ENCODE measurements at places on chromosomes 5 and 9. TPM values are rescaled to one million over a fixed set of nuclear protein-coding genes. Genes with fewer than 3 reads are reported as not detected.

DNA sequence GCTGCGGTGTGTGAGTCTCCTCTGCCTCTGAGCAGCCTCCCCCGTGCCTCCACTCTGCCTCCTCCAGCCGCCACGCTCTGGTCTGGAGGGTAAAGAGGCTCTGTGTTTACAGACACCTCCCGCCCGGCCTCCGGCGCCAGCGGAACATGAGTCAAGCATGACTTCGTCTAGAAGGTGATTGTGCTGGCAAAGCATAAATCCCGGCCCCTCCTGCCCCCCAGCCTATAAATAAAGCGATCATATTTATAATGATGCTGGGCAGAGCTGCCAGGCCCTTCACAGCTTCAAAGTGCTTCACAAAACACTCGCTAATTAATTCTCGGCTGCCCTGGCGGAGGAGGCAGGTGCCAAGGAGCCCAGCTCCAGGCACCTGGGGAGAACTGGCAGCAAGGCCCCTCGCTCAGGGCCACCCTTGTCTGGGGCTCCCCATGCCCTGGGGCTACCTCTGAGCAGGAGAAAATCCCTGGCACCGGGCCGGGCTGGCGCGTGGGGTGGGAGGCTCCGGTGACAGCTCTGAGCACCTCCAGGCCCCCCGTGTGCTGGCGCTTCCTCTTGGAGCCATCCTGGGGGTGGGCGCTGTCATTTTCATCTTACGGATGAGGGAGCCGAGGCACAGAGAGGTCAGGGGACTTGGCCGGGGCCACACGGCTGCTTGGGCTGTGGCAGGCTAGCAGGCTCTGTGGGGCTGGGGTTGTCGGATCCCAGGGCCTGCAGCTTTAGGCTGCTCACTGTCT, 87.8 kb downstream of the RXRA start:
- no peak overlapping the region for H3K4me3 ChIP-seq
- peaks cover 22% of the 10 kb centered on the region for H3K4me1 ChIP-seq
- peaks cover 2% of the 10 kb centered on the region for H3K36me3 ChIP-seq
- H3K27me3 ChIP-seq = no peaks in the 10 kb centered on the region
- peak overlapping the region; percentile 81 for H3K27ac ChIP-seq

DNA sequence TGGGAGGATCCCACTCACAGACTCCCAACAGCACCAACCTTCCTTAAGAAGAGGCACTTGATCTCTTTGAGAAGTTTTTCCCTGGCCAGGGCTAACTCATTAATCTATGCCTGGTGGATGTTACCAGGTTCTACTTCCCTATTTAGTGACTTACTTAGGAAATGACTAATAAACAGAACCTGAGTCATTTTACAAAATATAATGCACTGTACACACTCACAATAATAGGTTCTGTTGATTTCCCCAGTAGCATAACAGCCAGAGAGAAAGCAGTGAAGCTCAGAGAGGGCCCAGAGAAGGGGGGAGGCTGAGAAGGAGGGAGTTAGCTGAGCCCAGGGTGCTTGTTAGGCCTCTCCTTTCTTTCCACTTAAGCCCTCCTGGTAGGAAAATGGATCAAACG, 27.1 kb downstream of the FRMD3 start:
- no peak for DNase-seq
- H3K36me3 ChIP-seq = no peaks in the 10 kb centered on the region
- H3K4me1 ChIP-seq = peaks cover 7% of the 10 kb centered on the region
- no peaks in the 10 kb centered on the region for H3K27me3 ChIP-seq

DNA sequence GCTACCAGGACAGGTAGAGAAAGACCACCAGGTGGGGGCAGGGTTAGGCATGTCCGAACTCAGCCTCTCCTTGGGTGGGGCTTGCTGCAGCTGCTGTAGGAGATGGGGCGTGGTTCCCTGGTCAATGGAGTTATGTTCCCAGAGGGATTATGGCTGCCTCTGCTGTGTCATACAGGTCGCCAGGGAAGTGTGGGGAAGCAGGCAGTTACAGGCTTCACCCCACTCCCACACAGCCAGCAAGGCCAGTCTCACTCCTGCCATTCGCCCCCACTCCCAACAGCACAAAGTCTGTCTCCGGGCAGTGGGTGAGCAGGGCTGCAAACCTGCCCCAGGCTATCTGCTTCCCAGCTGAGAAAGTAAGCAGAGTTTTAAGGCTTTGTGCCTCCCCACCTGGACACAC, 20.0 kb upstream of the CEP72 start:
- DNase-seq = no peak
- H3K27me3 ChIP-seq = peaks cover 9% of the 10 kb centered on the region
- H3K27ac ChIP-seq = no peak overlapping the region
- H3K4me1 ChIP-seq = peaks cover 14% of the 10 kb centered on the region

- peak; percentile 75 for DNase-seq
- H3K4me3 ChIP-seq = peak overlapping the region; percentile 45
- H3K27ac ChIP-seq = no peak overlapping the region
- no peaks in the 10 kb centered on the region for H3K36me3 ChIP-seq
Measured at GRCh38 chr5:137629646-137630045, 106.2 kb downstream of the KLHL3 start.

- DNase-seq = peak; percentile 44
- H3K36me3 ChIP-seq = no peaks in the 10 kb centered on the region
- H3K27ac ChIP-seq = peak overlapping the region; percentile 21
- no peaks in the 10 kb centered on the region for H3K27me3 ChIP-seq
Measured at GRCh38 chr5:65020492-65020891, 251.8 kb downstream of the CWC27 start.

GRCh38 chr9:22425551-22425950, 21.1 kb upstream of the DMRTA1 start:
- H3K27me3 ChIP-seq = no peaks in the 10 kb centered on the region
- H3K4me1 ChIP-seq = no peaks in the 10 kb centered on the region
- H3K36me3 ChIP-seq = no peaks in the 10 kb centered on the region
- no peak for DNase-seq

- H3K36me3 ChIP-seq = no peaks in the 10 kb centered on the region
- no peaks in the 10 kb centered on the region for H3K27me3 ChIP-seq
- no peak overlapping the region for H3K27ac ChIP-seq
Measured at GRCh38 chr5:10700516-10700915, 60.5 kb downstream of the DAP start.

ZNF883 gene
- polyA plus RNA-seq = 2.3 TPM

C7 gene
- polyA plus RNA-seq = 11.1 TPM
